ENCODE measurements at places on chromosomes 5 and 9.
A peak's percentile ranks its signal among the peaks of the same experiment; 100 is the strongest.

GRCh38 chr9:95211028-95211427 is 106.5 kb downstream of the FANCC start:
- H3K27ac ChIP-seq = no peak overlapping the region
- no peaks in the 10 kb centered on the region for H3K4me1 ChIP-seq
- no peaks in the 10 kb centered on the region for H3K27me3 ChIP-seq

- DNase-seq = no peak
- no peaks in the 10 kb centered on the region for H3K4me1 ChIP-seq
- H3K27me3 ChIP-seq = no peaks in the 10 kb centered on the region
- H3K4me3 ChIP-seq = no peak overlapping the region
Observed at GRCh38 chr9:90044710-90045151, 439.9 kb downstream of the GADD45G start.

DNA sequence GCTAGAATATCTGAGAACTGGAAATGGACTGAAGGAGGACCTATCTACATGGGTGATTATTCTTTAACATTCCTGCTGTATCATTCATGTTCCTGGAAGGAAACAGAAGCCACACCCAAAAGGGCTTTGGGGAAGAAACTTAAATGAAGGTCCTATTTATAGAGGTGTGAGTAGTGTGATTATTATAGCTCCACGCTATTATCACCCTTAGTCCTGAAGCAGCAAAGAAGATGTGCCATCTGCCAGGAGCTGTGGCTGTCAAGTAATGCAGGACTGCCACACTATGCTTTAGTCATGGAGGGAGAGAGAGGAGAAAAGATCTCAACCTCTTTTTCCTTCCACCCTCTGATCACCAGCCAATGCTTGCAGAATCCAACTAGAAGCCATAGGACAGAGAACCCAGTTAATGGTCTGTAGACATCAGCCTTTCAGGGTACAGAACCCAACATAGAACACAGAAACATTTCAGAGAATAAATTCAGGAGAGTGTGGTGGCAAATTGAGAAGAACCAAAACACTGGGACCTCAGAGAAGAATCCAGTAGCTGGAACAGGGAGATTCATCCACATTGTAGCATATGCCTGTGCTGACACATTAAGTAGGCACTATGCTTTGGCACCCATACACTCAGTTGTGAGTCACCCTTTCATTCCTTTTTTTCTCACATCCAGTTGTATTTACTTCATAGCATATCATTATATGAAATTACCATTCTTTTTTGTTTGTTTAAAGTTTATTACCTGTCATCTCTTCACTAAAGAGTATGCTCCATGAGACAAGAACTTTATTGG is 21.0 kb upstream of the RNF180 start:
- peak overlapping the region; percentile 44 for H3K27ac ChIP-seq
- peaks cover 29% of the 10 kb centered on the region for H3K4me1 ChIP-seq
- no peak overlapping the region for H3K4me3 ChIP-seq
- no peaks in the 10 kb centered on the region for H3K27me3 ChIP-seq
- DNase-seq = no peak

DNA sequence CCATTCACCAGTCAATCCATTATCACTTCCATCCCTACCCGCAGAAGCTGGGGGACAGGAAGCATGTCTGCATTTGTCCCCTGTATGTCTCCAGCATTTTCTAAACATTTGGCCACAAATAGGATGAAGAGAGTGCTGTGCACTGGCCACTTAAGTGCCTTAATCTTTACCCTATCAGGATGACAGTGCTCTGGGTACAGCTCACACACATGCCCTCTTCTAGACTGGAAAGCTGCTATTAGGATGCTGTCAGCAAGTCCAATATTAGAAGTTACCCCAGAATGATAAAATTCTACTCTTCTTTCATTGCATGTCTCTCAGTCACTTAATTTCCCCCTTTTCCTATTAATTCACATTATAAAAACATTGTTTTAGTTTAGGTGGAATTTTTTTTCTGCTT is 168.4 kb downstream of the RASEF start:
- no peaks in the 10 kb centered on the region for H3K27me3 ChIP-seq
- no peak overlapping the region for H3K4me3 ChIP-seq
- no peak for DNase-seq
- H3K4me1 ChIP-seq = no peaks in the 10 kb centered on the region

DNA sequence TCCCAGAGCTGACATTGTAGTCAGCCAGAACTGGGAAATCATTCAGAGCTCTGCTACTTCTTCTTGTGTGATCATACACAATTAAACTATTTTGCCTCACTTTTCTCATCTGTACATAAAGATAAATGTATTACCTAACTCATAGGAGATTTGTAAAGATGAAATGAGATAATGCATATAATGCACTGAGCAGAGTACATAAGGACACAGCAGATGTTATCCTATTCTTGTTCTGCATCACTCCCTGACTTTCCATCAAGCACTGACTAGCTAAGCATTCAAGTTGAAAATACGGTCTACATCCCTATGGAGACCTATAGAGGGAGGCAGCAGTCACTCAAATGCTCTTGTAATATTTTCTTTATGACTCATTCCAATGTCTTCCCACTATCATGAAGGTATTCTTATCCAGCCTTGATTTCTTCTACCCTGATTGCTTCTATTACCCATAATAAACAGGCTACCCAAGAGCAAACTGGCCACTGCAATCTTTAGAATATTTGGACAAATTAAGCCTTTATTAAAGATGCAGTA is 16.3 kb upstream of the PRR16 start:
- no peaks in the 10 kb centered on the region for H3K4me1 ChIP-seq
- H3K36me3 ChIP-seq = no peaks in the 10 kb centered on the region
- no peak overlapping the region for H3K27ac ChIP-seq
- DNase-seq = no peak

GRCh38 chr9:35914301-35914807 is 5.1 kb downstream of the SPAAR start:
- no peak overlapping the region for H3K27ac ChIP-seq
- H3K4me1 ChIP-seq = peaks cover 15% of the 10 kb centered on the region
- no peaks in the 10 kb centered on the region for H3K36me3 ChIP-seq
- no peaks in the 10 kb centered on the region for H3K27me3 ChIP-seq

GRCh38 chr9:37364751-37365360 is 57.6 kb upstream of the GRHPR start:
- H3K27ac ChIP-seq = no peak overlapping the region
- H3K27me3 ChIP-seq = no peaks in the 10 kb centered on the region
- peaks cover under 1% of the 10 kb centered on the region for H3K36me3 ChIP-seq
- no peaks in the 10 kb centered on the region for H3K4me1 ChIP-seq

DNA sequence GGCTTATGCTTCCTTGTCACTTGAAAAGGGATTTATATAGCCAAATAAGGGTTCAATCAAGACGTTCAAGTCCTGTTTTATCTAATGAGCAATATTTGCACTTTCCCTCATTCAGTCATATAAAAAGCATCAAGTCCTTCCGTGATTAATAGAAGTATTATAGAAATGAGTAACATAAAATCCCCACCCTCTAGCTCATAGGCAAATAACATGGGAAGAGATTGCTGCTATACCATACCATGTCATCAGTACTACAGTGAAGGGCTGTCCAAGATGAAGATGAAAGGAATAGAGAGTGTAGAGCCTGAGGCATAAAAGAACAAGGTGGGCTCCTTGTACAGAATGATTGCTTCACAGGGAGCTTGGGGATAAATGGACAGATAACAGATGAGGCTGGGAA is 20.4 kb upstream of the PAPPA start:
- no peaks in the 10 kb centered on the region for H3K36me3 ChIP-seq
- H3K4me3 ChIP-seq = no peak overlapping the region
- H3K27ac ChIP-seq = no peak overlapping the region
- H3K27me3 ChIP-seq = no peaks in the 10 kb centered on the region

GRCh38 chr9:108724652-108725051 is 131.1 kb downstream of the ACTL7B start:
- no peak overlapping the region for H3K27ac ChIP-seq
- no peaks in the 10 kb centered on the region for H3K36me3 ChIP-seq
- no peak for DNase-seq
- H3K4me1 ChIP-seq = no peaks in the 10 kb centered on the region
- H3K27me3 ChIP-seq = no peaks in the 10 kb centered on the region
- H3K4me3 ChIP-seq = no peak overlapping the region

Measured in sigmoid colon (tissue), 7 donors.